Activated CD4-positive, alpha-beta T cell treated with anti-CD3 and anti-CD28 coated beads, Interleukin-2, amount 10 ng/mL, durations not matched to agents 24 days and 14 days (primary cell): ENCODE measurements at places on chromosomes 2 and 18.

DNA sequence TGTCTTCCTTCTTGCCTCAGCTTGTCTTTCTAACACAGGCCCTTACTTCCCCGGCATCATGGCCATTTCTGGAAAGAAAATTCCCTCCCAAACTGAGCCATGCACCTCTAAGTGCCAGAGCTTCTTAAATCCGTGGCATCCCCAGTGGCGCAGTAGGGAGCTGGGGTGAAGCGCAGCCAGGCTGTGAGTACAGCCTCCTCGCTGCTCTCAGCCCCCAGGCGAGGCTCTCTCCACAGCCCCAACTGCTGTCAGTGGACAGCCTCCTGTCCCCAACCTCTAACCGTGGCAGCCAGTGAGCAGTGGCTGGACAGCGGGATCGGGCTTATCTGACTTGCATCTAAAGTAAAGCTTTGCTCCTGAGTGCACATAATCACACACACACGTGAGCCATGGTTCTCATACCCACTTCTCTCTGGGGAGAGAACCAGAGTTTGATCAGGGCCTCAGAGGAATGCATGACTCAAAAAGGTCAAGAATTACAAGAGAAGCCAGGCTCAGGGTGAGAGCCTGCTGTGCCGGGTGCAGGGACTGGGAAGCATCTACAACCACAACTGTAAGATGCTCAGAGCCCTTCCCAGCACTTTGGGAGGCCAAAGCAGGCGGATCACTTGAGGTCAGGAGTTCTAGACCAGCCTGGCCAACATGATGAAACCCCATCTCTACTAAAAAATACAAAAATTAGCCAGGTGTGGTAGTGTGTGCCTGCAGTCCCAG lies 50.7 kb downstream of the SFXN5 start:
- no peak for DNase-seq

GRCh38 chr2:27202854-27203253 lies 9.0 kb upstream of the ATRAID start:
- peak; percentile 55 for DNase-seq

- DNase-seq, result no peak
Measured at GRCh38 chr2:33763671-33764310, 164.7 kb upstream of the FAM98A start.

DNA sequence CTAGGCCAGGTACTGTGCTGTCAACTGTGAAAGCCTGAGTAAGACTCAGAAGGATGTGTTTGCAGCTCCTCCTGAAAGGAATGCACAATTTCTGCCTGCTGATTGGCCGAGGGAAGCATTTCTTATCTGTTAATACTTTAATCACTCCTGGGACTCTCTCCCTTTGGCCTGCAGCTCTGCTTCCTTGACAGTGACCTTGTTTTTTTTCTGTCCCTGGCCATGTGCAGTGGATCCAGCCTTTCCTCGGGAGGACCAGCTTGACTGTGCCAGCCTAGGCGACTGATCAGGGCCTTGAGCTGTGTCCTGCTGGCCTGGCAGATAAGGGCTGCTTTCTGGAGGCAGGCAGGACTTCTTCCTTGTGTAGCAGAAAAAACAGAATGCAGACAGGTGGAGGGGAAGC lies 10.0 kb downstream of the RNF144A start:
- peak; percentile 34 for DNase-seq

GRCh38 chr2:184524551-184525382 lies 73.6 kb upstream of the ZNF804A start:
- DNase-seq, result no peak

- DNase-seq, result no peak
Measured at GRCh38 chr2:109171444-109172334, 42.7 kb downstream of the SH3RF3 start.

- no peak for DNase-seq
Measured at GRCh38 chr2:180463608-180464007, 456.5 kb upstream of the CWC22 start.

DNA sequence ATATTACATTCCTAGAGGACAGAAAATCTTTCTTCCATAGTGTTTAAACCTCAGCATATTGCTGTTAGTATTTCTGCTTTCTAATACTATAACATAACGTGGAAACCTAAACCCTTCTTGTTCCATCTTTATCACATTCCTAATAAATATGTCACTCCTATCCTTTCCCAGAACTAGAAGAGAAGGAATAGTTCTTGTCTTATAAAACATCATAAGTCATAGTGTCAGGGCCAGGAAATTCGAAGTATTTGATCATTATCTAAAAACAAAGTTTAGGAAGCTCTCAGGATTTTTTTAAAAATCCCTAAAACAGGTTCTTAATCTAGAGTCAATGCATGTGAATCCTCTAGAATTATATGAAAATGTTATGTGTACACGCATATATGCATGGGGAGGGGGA lies 2.0 kb downstream of the NHEJ1 start:
- DNase-seq, result no peak

DNA sequence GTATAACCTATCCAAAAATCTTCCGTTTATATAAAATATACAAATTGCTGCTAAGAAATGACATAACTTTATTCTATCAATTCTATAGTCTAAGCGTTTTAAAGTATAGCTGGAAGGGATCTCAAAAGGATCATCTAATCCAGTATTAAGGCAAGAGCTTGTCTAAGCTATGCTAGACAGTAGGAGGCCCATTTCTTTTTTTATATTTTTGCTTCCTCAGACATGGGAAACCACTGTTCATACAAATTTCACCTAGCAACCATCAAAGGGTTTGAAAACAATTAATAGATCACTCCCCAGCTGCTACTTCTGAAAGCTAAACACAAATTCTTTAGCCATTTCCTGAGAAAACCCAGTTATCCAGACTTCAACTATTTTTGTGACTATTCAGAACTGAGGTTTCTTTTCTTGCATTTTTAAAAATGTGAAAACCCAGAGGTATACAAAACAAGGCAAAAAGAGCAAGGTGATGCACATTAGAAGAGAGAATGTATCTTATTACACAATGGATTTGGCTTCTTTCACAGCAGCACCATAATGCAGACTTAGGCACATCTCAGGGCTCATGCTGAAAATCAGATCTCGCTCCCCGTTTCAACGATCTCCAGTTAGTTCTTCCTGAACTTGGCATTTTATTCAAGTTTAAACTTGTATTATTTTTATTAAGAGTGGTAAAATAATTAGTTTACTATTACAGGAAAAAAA lies 274.4 kb downstream of the LRP1B start:
- DNase-seq, result no peak

DNA sequence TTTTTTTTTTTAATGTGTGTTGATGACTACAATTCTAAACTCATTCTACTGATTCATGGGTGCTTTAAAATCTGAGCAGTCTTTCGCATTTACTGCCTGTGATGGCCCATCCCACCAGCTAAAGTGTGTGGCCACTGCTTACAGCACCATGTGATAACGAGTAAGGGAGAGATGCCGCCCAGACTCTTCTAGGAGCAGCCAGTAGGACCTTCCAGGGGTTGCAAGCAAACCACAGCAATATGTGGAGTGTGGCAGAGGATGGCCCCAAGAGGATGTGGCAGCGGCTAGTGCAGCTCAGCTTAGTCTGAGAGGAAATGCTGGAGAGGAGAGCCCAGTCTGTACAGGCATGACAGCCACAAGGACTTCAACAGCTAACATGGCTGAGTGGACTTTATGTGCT lies 14.9 kb downstream of the IL1B start:
- peak; percentile 78 for DNase-seq

- no peak for DNase-seq
Measured at GRCh38 chr18:43148231-43148630, 32.7 kb upstream of the RIT2 start.

DNA sequence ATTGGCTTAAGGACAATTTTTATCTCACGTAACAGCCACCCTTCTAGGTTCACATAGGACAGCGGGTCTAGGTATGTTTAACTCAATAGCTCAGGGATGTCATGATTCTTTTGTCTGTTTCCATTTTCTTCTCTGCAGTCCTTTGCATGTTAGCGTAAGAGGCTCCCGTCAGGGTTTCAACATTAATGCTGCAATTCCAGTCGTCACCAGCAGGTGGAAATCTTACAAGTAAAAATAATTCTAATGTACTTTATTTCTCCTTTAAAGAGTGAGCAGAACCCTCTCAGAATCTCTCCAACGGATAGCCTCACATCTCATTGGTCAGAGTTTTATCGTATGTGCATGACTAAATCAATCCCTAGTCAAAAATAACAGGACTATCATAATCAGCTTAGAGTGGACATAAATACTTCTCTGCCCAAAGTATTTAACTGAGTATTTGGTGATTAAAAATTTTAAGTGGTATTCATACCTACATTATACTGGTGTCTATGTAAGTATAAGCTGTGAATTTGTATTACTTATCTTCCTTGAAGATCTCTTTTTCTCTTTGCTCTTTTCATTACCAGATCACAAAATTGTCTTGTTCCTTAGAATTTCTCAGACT lies 487.2 kb upstream of the GCFC2 start:
- DNase-seq, result peak; percentile 80

DNA sequence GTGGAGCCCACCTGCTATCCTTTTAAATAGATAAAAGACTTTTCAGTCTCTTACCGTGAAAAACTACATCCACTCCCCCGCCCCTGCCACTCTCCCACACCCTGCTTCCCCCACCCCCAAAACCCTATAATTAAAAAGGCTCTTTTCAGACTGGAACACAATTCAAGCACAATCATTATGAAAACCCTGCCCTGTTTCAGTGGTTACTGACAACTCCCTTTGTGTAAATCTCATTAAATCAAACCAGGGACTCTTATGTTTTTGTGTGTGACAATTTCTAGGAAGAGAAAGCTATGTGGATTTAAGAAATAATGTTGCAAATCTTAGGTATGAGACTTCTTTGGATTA lies 21.0 kb upstream of the ZNF532 start:
- no peak for DNase-seq

- peak; percentile 79 for DNase-seq
Measured at GRCh38 chr18:69956665-69957620, 9.3 kb upstream of the CD226 start.
